ENCODE measurements at places on chromosomes 12 and 14. TPM values are rescaled to one million over a fixed set of nuclear protein-coding genes. Genes with fewer than 3 reads are reported as not detected.
A peak's percentile ranks its signal among the peaks of the same experiment; 100 is the strongest.

GRCh38 chr12:51388846-51389245 lies 2.4 kb downstream of the GALNT6 start:
- no peak for DNase-seq
- no peaks in the 10 kb centered on the region for H3K27me3 ChIP-seq
- no peak overlapping the region for H3K27ac ChIP-seq
- peaks cover 55% of the 10 kb centered on the region for H3K4me1 ChIP-seq

DNA sequence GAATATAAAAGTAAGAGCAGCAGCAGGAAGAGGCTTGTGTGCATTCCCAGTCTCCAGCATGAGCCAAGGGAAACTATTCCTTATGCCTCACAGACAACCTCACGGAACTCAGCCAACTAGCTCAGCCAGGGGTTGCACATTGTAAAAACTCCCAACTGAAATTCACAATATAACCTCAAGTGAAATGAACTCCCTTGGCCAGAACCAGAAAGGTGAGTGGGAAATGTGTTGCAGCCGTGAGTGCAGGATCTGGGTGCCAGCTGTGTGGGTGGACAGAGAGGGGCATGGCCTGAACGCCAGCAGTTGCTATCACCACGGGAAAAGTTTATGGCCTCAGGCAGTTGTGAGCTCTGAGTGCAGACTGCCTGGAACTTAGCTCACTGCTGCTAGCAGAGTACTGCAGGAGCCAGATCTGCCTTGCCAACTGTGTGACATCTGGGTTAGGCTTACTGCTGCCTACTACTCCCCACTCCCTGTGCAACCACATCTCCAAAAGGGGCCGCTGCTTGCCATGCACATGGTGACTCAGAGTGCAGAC lies 2.3 kb upstream of the CLEC1A start:
- no peak overlapping the region for H3K27ac ChIP-seq
- no peaks in the 10 kb centered on the region for H3K36me3 ChIP-seq

DNA sequence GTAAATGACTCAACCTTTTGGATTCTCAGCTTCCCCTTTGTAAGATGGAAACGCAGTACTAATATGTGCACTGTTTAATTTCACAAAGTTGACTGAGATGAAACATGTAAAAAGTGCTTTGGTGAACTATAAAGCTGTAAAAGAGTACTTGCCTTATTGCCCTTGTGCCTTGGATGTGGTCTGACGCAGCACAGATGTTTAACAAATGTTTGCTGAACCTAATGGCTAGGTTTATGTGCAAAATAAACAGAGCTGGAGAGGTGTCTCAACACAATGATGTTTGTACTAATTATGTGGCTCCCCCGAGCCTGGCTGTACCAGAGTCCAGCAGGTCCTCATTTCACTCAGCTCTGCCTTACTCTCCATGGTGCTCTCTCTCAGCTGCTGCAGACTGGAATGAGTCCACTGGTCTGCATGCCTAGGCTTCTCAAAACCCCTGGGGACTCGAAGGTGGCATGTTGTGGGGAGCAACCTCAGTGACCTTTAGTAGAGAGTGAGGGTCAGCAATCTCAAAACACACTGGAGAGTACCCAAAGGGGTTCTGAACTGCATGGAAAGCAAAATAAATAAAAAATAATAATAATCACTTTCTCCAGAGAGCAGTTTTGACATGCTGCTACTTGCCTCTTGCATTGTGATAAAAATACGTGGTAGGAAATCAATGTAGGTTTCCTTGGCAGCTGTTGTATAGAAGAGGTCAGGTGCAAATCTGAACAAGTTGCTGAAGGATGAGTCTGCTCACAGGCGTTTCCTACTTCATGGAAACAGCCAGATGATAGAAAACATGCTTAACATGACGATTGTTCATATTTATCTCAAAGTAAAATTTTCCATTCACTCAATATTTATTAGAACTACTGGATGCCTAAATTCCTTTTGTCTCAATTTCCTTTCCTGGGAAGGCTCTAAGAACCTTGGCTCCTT lies 8.5 kb upstream of the AMIGO2 start:
- H3K27me3 ChIP-seq = no peaks in the 10 kb centered on the region
- no peak overlapping the region for H3K4me3 ChIP-seq
- H3K36me3 ChIP-seq = no peaks in the 10 kb centered on the region
- no peak for DNase-seq
- no peak overlapping the region for H3K27ac ChIP-seq

- H3K4me3 ChIP-seq = peak overlapping the region; percentile 74
- no peak overlapping the region for H3K27ac ChIP-seq
- no peaks in the 10 kb centered on the region for H3K27me3 ChIP-seq
Measured at GRCh38 chr14:23057757-23058653, 685 bp upstream of the CDH24 start.

GRCh38 chr12:54701940-54702592 lies 53.9 kb upstream of the DCD start:
- H3K4me1 ChIP-seq = no peaks in the 10 kb centered on the region
- DNase-seq = no peak
- H3K27ac ChIP-seq = no peak overlapping the region
- no peaks in the 10 kb centered on the region for H3K27me3 ChIP-seq

DNA sequence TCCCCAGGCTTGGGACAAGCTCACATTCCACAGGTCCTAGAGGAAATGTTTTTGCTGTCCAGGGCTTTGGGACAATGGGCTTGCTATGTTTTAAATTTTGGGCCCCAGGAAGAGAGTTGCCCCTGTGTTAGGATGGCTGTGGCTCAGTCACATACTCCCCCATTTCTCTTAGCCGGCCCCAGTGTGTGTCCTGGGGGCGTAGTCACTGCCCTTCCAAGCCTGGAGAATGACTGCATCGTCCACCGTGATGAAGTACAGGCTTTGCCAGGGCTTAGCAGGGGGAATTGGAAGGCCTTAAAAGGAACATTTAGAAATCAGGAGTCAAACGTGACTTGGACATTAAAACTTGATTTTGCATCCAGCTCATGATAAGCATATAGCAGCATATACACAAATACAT lies 293.6 kb downstream of the CACNA1C start:
- no peaks in the 10 kb centered on the region for H3K4me1 ChIP-seq
- H3K4me3 ChIP-seq = no peak overlapping the region
- H3K36me3 ChIP-seq = no peaks in the 10 kb centered on the region
- no peak overlapping the region for H3K27ac ChIP-seq
- H3K27me3 ChIP-seq = no peaks in the 10 kb centered on the region

- no peaks in the 10 kb centered on the region for H3K36me3 ChIP-seq
- no peak overlapping the region for H3K4me3 ChIP-seq
Measured at GRCh38 chr12:14629832-14630710, 62.4 kb upstream of the PLBD1 start.

- H3K4me1 ChIP-seq = no peaks in the 10 kb centered on the region
- H3K27me3 ChIP-seq = no peaks in the 10 kb centered on the region
- H3K36me3 ChIP-seq = no peaks in the 10 kb centered on the region
- H3K4me3 ChIP-seq = no peak overlapping the region
- DNase-seq = no peak
Measured at GRCh38 chr12:103799857-103800771, 40.9 kb downstream of the NT5DC3 start.

GRCh38 chr14:58639842-58640484 lies 2.2 kb downstream of the DACT1 start:
- peaks cover under 1% of the 10 kb centered on the region for H3K36me3 ChIP-seq
- H3K27ac ChIP-seq = no peak overlapping the region
- H3K4me1 ChIP-seq = peaks cover 19% of the 10 kb centered on the region
- H3K27me3 ChIP-seq = no peaks in the 10 kb centered on the region
- H3K4me3 ChIP-seq = peak overlapping the region; percentile 8

DNA sequence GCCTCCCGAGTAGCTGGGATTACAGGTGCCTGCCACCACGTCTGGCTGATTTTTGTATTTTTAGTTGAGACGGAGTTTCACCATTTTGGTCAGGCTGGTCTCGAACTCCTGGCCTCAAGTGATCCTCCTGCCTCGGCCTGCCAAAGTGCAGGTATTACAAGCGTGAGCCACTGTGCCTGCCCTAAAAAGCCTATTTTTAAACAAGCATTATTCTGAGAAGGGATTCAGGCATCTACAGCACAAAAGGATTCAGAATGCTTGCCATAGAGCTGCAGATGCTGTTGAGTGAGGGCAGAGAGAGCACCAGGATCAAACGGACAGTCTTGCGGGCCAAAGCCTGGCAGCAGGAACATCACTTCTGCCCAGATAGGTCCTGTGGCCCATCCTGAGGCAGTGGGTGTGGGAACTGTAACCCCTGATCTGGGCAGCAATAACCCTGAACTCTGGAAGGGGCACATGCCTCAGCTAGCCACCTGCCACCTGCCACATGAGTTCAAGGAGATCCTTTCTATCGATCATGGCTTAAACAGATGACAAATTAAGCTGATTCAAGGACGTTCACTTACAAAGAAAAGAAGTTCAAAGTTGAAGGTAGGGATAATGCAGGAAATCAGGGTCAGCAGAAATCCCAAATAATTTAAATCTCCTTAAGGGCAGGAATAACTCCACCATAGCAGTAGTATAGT lies 16.8 kb upstream of the SNX6 start:
- H3K27me3 ChIP-seq = no peaks in the 10 kb centered on the region
- H3K4me1 ChIP-seq = no peaks in the 10 kb centered on the region
- DNase-seq = no peak
- H3K4me3 ChIP-seq = no peak overlapping the region
- H3K36me3 ChIP-seq = no peaks in the 10 kb centered on the region
- H3K27ac ChIP-seq = no peak overlapping the region

DNA sequence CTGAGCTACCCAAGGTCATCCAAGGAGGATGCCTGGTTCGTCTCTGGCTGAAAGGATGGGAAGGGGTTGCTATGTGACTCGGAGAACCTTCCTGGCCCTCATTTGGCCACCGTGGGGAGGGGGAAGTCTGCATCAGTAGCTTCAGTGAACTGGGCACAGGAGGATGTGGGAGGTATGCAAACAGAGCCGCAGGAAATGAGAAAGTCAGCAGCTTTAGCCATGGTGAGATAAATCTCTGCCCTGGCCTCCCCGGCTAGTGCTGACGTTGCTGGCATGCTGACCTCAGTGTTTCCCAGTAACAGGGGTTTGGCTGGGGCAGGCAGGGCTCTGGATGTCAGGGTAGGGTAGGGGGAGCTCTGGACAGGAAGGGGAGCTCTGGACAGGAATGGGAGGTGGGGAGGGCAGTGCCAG lies 2.3 kb upstream of the CEBPE start:
- no peaks in the 10 kb centered on the region for H3K27me3 ChIP-seq
- no peak overlapping the region for H3K27ac ChIP-seq
- DNase-seq = no peak
- no peaks in the 10 kb centered on the region for H3K36me3 ChIP-seq

- no peak for DNase-seq
- H3K27ac ChIP-seq = no peak overlapping the region
- H3K4me3 ChIP-seq = no peak overlapping the region
- no peaks in the 10 kb centered on the region for H3K27me3 ChIP-seq
Measured at GRCh38 chr12:97559267-97559666, 96.7 kb downstream of the RMST start.

DNA sequence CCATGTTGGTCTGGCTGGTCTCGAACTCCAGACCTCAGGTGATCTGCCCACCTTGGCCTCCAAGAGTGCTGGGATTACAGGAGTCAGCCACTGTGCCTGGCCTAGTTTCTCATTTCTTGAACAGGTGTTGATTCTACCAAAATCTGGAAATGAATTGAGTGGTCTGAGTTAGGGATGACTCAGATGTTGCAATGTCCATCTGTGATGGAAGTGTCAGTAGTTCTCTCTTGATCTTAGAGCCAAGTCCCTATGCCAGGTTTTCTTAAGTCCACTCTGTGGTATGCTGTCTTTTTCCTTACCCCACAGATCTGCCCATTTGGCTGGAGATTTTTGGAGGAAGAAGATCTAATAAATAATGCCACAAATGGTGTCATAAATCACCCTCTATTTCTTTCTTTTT lies 12.6 kb downstream of the SNAPC1 start:
- DNase-seq = no peak
- H3K27ac ChIP-seq = no peak overlapping the region
- H3K4me1 ChIP-seq = peaks cover 4% of the 10 kb centered on the region
- no peaks in the 10 kb centered on the region for H3K36me3 ChIP-seq
- no peak overlapping the region for H3K4me3 ChIP-seq

DNA sequence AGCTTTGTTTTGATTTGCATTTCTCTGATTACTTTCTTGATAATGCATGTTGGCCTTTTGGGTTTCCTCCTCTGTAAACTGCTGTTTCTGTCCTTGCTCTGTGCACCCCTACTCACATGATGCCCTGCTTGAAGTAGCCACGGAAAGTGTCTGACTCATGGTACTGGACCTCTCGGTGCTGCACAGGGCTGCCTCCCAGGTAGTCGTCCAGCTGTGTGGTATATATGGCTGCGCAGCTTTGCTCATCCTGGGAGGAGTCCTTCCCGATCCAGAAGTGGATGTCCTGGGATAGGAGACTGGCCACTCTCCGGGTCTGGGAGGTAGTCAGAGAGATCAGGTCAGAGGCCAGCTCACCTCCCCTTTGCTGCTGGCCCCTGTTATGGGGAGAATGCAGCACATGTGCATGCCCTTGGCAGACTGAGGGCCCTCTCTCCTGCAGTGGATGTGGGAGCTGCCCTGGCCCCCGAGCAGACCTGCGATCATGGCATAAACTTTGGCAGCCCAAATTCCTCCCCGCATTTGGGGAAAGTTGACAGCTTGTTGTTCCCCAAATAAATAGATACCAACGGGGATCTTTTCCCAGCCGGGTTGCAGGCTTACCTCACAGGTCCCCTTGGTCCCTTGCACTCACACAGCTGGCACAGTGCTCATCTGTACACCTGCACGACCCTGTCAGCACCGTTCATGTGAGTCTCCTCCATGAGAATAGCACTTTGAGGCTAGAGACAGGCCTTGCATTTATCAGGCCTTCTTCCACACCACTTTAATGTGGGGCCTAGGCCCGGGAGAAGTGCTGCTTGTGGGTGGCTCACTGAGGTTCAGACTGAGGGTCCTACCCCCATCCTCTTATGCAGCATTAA lies 5.2 kb downstream of the AVIL start:
- peaks cover 3% of the 10 kb centered on the region for H3K36me3 ChIP-seq
- H3K4me1 ChIP-seq = no peaks in the 10 kb centered on the region
- no peak overlapping the region for H3K4me3 ChIP-seq
- no peak for DNase-seq
- no peaks in the 10 kb centered on the region for H3K27me3 ChIP-seq
- no peak overlapping the region for H3K27ac ChIP-seq

DNA sequence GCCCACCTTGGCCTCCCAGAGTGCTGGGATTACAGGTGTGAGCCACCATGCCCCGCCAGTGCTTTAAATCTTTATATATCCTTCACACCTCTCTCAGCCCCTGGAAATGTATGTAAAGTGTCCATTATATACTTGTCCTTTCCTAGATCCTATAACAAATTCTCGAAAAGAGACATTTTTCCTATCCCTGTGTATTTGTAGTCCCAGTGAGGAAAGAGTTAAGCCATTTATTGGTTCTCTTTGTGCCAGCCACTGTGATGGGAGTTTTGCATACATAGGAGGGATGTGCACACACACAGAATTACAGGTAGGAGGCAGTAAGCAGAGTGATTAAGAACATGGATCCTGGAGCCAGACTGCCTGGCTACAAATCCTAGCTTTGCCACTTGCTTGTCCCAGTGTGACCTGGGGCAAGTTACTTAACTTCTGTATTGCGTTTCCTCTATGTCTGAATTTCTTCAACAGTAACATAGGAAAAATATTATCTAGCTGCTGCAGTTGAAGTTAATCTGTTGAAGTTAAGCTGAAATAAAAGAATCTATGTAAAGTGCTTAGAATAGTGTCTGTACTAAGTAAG lies 2.1 kb upstream of the RABGGTA start:
- no peak overlapping the region for H3K27ac ChIP-seq
- peaks cover 31% of the 10 kb centered on the region for H3K4me1 ChIP-seq
- H3K27me3 ChIP-seq = no peaks in the 10 kb centered on the region
- no peak for DNase-seq
- H3K4me3 ChIP-seq = no peak overlapping the region

DENR gene
- total RNA-seq = 79.3 TPM

GLT8D2 gene
- total RNA-seq = not detected

C2CD5 gene
- total RNA-seq = 25.3 TPM

SLC2A13 gene
- total RNA-seq = 6.3 TPM

SPTB gene
- total RNA-seq = 0.15 TPM

OTX2 gene
- not detected for total RNA-seq

KRT6C gene
- not detected for total RNA-seq

ARHGEF25 gene
- 1.9 TPM for total RNA-seq

KRT8 gene
- not detected for total RNA-seq

RAPGEF3 gene
- total RNA-seq = 1.1 TPM

RASAL1 gene
- 0.72 TPM for total RNA-seq

Measured in CD8-positive, alpha-beta memory T cell (primary cell).